Stimulated activated CD4-positive, alpha-beta T cell treated with anti-CD3 and anti-CD28 coated beads, Interleukin-4, amount 100 ng/mL, for 4 hours (primary cell): ENCODE measurements at places on chromosomes 12 and 14.

DNA sequence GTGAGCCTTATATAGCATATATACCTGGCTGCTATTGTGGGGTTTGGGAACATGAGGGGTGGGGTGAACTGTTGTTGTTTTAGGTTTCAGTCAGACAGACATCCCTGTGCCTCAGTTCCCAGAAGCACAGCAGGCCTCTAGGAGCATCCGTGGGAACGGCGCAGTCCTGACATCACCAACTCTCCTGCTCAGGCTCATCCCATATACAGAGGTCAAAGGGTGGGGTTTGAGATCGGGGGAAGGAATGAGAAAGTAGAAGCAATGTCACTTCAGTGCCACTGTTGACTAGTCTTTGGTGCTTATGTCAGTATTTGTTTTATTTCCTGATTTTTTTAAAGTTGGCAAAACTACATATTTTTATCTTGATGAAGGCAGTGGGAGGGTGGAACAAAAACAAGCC is 43.1 kb upstream of the A2ML1 start:
- DNase-seq = no peak

DNA sequence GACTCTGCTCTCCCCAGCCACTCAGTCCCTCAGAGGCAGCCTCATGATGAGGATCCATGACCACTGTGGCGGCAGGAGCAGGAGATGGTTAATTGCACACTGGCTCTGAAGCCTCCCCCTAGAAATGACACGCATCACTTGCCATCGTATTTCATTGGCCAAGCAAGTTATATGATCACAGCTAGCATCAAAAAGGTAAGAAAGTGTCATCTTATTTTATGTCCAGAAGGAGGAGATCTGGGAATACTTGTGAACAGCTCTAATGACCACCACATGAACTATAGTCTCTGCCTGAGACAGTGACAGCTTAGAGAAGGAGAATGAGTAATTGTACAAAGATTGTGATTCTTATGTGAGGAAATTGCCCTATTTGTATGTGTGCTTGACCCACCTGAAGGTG is 363.4 kb downstream of the NUAK1 start:
- no peak for DNase-seq

GRCh38 chr14:91997492-91997891 is 42.4 kb downstream of the TRIP11 start:
- no peak for DNase-seq

DNA sequence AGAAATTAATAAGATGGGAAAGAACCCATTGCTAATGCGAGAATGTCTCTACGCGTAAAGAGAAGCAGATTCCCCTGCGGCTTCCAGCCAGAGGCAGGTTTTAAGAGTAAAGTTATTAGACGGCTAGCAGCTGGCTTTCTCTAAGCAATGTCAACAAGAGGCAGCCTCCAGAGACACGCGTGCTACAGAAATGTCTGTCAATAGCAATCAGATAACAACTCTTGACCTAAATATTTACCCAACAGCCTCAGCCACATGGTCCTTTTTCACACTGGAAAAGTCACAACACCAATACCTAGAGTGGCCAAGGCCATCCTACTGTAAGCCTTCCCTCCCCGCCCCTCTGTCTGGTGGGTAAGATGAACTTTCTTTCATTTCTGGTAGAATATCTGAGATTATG is 146.0 kb upstream of the SFSWAP start:
- no peak for DNase-seq

GRCh38 chr12:65594409-65594808 is 229.9 kb upstream of the HMGA2 start:
- DNase-seq = no peak

GRCh38 chr12:33706927-33707326 is 267.3 kb upstream of the SYT10 start:
- DNase-seq = no peak

GRCh38 chr12:121892673-121893561 is 4.3 kb downstream of the PSMD9 start:
- DNase-seq = no peak

- no peak for DNase-seq
Measured at GRCh38 chr14:101499080-101499479, 62.2 kb upstream of the DIO3 start.
